ENCODE measurements at places on chromosomes 6 and 20. TPM values are rescaled to one million over a fixed set of nuclear protein-coding genes. Genes with fewer than 3 reads are reported as not detected.

DNA sequence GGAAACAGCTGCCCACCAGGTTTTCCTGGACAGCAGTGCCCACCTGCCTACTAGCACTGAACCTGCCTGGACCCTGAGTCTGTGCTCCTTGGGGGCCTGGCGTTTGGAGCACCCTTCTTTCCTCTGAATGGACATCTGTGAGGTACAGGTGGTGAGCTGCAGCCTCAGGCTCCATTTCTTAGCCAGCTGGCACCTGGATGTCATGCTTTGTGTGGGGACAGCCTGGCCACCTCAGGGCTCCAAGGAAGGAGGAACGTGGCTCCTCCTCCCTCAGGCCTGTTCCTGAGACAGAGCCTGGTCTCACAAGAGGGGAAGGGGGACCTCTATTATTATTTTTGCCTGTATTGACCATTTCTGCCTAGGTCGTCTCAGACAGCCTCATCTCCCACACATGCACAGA, 8.1 kb downstream of the TMEM151B start:
- H3K4me1 ChIP-seq = no peaks in the 10 kb centered on the region
- H3K36me3 ChIP-seq = no peaks in the 10 kb centered on the region
- no peak for DNase-seq
- H3K27me3 ChIP-seq = peaks cover 28% of the 10 kb centered on the region

GRCh38 chr6:159252955-159253508, 83.8 kb downstream of the FNDC1 start:
- H3K36me3 ChIP-seq = no peaks in the 10 kb centered on the region
- H3K4me3 ChIP-seq = no peak overlapping the region
- H3K4me1 ChIP-seq = no peaks in the 10 kb centered on the region
- DNase-seq = no peak

DNA sequence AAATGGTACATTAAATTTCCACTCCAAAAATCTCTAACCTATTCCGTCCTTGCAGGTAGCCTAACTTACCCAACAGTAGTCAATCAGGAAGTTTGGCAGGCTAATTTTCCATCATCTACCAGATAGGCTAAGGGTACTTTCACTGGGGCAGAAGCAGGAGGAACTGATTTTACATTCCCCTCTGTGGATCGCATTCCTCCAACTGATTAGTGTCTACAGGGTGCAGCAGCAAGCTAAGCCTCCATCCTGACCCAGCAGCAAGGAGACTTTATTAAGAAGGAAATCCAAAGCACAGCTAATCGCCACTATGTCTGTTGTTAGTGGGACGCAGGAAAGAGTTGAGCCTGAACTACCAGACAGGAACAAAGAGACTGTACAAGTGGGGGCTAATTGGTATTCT, 143.2 kb upstream of the RUNX2 start:
- H3K27ac ChIP-seq = no peak overlapping the region
- peaks cover 7% of the 10 kb centered on the region for H3K4me1 ChIP-seq
- DNase-seq = no peak
- no peak overlapping the region for H3K4me3 ChIP-seq

GRCh38 chr6:158154816-158155215, 13.2 kb downstream of the SERAC1 start:
- no peak for DNase-seq
- peaks cover 8% of the 10 kb centered on the region for H3K4me1 ChIP-seq
- H3K4me3 ChIP-seq = no peak overlapping the region

GRCh38 chr6:155648301-155648700, 192.7 kb upstream of the NOX3 start:
- H3K4me3 ChIP-seq = no peak overlapping the region
- no peak overlapping the region for H3K27ac ChIP-seq
- H3K4me1 ChIP-seq = no peaks in the 10 kb centered on the region
- H3K27me3 ChIP-seq = peaks cover 7% of the 10 kb centered on the region
- H3K36me3 ChIP-seq = no peaks in the 10 kb centered on the region

GRCh38 chr6:7367408-7367807, 22.1 kb downstream of the CAGE1 start:
- H3K4me1 ChIP-seq = no peaks in the 10 kb centered on the region
- no peak overlapping the region for H3K4me3 ChIP-seq
- DNase-seq = no peak
- H3K36me3 ChIP-seq = no peaks in the 10 kb centered on the region
- H3K27ac ChIP-seq = no peak overlapping the region

DNA sequence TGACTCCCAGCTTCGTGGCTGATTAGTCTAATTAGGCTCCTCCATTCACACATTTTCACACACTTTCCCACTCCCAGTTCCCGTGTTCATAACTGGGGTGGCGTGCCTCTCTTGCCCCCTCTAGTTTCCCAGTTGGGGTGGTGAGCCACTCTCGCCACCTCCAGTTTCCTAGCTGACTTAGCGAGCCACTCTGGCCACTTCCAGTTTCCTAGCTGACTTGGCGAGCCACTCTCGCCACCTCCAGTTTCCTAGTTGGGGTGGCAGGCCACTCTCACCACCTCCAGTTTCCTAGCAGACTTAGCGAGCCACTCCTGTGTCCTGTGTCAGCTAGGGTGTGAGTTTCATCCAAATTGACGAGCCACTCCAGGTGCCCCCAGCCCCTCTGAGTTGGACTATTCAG, 7.4 kb upstream of the GMPR start:
- H3K4me3 ChIP-seq = no peak overlapping the region
- no peaks in the 10 kb centered on the region for H3K27me3 ChIP-seq
- no peaks in the 10 kb centered on the region for H3K36me3 ChIP-seq
- H3K4me1 ChIP-seq = peaks cover 7% of the 10 kb centered on the region

- peaks cover 51% of the 10 kb centered on the region for H3K36me3 ChIP-seq
- H3K27ac ChIP-seq = peak overlapping the region; percentile 79
- H3K27me3 ChIP-seq = no peaks in the 10 kb centered on the region
- peak; percentile 30 for DNase-seq
- H3K4me1 ChIP-seq = peaks cover 61% of the 10 kb centered on the region
- H3K4me3 ChIP-seq = no peak overlapping the region
Measured at GRCh38 chr20:53579581-53580375, 13.9 kb downstream of the ZNF217 start.

DNA sequence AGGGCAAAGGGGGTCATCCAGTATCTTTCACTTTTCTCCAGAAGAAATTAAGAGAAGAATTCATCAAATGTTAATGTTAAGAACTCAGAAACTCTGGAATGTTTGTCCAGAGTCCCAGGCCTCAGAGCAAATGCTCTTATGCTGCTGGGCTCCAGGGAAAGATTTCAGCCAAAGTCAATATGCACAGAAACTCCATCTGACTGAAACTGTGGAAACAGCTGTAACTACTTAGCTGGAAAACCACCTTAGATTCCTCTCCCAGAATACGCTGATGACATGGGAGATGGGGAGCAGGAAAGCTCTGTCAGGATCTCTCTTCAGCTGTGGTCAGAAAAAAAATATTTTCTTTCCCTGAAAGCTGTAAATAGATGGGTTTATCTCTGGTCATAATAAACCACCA, 559.6 kb downstream of the RFPL4B start:
- peaks cover 46% of the 10 kb centered on the region for H3K4me1 ChIP-seq
- peaks cover 32% of the 10 kb centered on the region for H3K36me3 ChIP-seq
- H3K27ac ChIP-seq = peak overlapping the region; percentile 82
- no peak for DNase-seq

GRCh38 chr20:52564594-52564993, 373.0 kb upstream of the ZFP64 start:
- no peak for DNase-seq
- H3K27me3 ChIP-seq = no peaks in the 10 kb centered on the region

- H3K4me3 ChIP-seq = peak overlapping the region; percentile 61
- DNase-seq = no peak
- no peaks in the 10 kb centered on the region for H3K36me3 ChIP-seq
- H3K27ac ChIP-seq = peak overlapping the region; percentile 0
- H3K4me1 ChIP-seq = peaks cover 16% of the 10 kb centered on the region
- H3K27me3 ChIP-seq = no peaks in the 10 kb centered on the region
Measured at GRCh38 chr6:148701375-148701774, 45.5 kb upstream of the UST start.

GRCh38 chr20:63962426-63963347, 6.5 kb upstream of the UCKL1 start:
- H3K36me3 ChIP-seq = peaks cover 14% of the 10 kb centered on the region
- H3K4me1 ChIP-seq = peaks cover 10% of the 10 kb centered on the region
- H3K27ac ChIP-seq = no peak overlapping the region

DNA sequence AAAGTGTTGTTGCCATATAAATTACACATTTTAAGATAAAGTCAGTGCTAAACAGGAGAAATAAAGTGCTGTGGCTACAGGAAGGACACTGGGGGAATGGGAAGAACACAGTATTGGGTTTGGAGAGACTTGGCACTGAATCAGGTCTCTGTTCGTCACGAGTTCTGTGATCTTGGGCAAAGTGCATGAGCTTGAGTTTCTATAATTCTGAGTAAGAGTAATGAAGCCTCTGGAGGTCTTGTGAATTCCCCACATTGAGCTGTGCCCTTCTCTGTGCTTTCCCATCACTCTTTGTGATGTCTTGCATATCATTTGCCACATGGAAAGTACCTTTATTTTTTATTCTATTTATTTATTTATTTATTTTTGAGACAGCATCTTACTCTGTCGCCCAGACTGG, 16.8 kb upstream of the EEF1A1 start:
- no peaks in the 10 kb centered on the region for H3K27me3 ChIP-seq
- H3K4me3 ChIP-seq = no peak overlapping the region
- no peaks in the 10 kb centered on the region for H3K36me3 ChIP-seq

GRCh38 chr6:139051396-139052060, 23.0 kb downstream of the ABRACL start:
- DNase-seq = no peak
- no peak overlapping the region for H3K27ac ChIP-seq
- no peaks in the 10 kb centered on the region for H3K4me1 ChIP-seq
- H3K36me3 ChIP-seq = no peaks in the 10 kb centered on the region
- peaks cover 7% of the 10 kb centered on the region for H3K27me3 ChIP-seq

GRCh38 chr20:8162610-8163009, 30.5 kb downstream of the PLCB1 start:
- H3K27ac ChIP-seq = no peak overlapping the region
- peak overlapping the region; percentile 17 for H3K4me3 ChIP-seq
- no peak for DNase-seq
- peaks cover 9% of the 10 kb centered on the region for H3K4me1 ChIP-seq
- H3K36me3 ChIP-seq = peaks cover 7% of the 10 kb centered on the region

DNA sequence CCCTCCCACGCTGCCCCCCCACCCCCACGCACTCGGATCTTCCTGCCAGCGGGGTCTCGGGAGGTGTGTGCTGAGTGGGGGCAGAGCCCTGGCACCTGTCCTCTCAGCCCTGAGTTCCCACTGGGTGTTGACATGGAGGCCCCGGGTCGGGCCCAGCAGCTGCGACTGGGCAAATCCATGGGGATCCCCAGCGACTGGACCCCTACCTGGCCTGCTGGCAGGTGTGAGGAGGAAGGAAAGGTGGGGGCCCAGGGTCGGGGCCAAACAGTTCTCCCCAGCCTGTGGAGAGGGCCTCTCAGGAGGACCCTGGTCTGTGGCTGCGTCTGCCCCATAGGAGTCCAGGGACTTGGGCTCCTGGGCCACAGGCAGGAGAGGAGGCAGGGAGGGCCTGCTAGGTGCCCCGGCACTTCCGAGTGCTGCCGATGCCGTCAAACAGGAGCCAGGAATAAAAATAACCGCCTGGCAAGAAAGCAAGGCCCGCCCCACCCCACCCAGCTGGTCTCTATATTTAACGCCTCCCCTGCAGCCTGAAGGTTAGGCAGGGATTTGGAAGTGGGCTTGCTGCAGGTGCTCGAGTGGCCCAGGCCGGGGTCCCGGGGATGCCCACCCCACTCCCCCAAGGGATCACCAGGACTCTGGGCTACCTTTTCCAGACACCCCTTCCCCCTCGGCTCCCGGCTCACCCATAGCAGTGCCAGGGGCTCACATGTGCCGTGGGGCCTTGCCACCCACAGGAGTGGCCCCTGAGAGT, 1.4 kb upstream of the EEF1A2 start:
- no peak overlapping the region for H3K4me3 ChIP-seq
- H3K27ac ChIP-seq = no peak overlapping the region

DNA sequence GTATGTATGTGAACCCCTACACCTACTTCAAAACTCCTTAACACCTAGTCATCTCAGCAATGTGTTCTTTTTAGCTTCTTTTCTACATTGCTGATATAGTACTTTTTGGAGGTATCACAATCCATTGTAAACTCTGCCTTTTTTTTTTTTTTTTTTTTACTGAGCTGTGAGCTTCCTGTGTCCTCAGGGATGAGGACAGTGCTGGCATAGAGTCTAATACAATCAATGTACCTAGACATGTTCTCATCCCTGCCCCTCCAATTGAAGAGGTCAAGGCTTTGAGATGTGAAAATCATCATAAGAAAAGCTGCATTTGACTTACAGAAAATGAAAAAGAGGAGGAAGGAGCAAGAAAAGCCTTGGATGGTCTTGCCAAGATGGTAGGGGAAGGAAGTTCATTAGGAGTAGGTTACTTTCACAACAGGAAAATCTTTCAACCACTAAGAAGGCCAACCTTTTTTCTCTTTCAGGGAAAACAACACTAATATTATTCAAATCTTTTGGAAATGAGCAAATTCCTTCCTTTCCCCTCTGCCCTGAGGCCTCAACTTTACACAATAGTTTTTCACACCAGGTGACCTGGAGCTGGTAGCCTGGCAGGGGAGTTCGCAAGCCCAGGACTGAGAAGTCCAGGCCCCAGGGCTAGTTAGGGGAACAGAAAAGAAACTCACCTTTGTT, 2.8 kb upstream of the JARID2 start:
- no peak overlapping the region for H3K4me3 ChIP-seq
- H3K4me1 ChIP-seq = peaks cover 20% of the 10 kb centered on the region
- no peak for DNase-seq
- no peaks in the 10 kb centered on the region for H3K36me3 ChIP-seq

PBOV1 gene
- total RNA-seq = not detected

RFX6 gene
- not detected for total RNA-seq

SLC23A2 gene
- 22.2 TPM for total RNA-seq

SLC22A16 gene
- not detected for total RNA-seq

CNR1 gene
- total RNA-seq = not detected

RSPH9 gene
- 0.16 TPM for total RNA-seq

HECA gene
- total RNA-seq = 26.2 TPM

VGLL2 gene
- not detected for total RNA-seq

AVP gene
- total RNA-seq = not detected

HAO1 gene
- not detected for total RNA-seq

TGM2 gene
- 32.7 TPM for total RNA-seq

BTN1A1 gene
- total RNA-seq = not detected

BPIFA3 gene
- total RNA-seq = not detected

SNAI1 gene
- total RNA-seq = 13.0 TPM

Data from osteocyte (in vitro differentiated cells).